ENCODE measurements at places on chromosomes 1 and 21.
A peak's percentile ranks its signal among the peaks of the same experiment; 100 is the strongest.

DNA sequence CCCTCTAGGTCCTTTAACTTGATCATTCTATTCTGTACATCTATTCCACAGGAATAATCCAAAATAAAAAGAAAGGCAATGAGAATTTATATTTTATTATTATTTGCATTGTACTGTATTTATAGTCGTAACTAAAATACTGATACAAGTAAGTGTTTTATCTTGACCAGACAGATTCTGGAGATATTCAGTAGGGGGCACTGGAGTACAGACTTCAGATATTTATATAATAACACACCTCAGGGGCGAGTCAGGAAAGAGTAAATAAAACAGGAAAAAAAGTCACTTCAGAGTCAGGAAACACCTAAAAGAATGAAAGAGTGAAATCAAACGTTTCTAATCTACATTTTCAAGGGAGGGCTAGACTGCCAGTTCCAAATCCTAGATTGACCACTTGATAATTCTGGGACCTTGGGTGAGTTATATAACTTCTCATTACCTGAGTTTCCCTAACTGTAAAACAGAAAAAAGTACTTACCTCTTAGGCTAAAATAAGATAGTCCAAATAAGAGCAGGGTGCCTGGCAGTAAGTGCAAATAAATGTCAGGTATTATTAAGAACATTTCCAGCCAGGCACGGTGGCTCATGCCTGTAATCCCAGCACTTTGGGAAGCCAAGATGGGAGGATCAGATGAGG, 31.1 kb upstream of the MTF1 start:
- DNase-seq, result peak; percentile 72

- no peak for DNase-seq
Measured at GRCh38 chr1:68278221-68278620, 45.9 kb upstream of the WLS start.

DNA sequence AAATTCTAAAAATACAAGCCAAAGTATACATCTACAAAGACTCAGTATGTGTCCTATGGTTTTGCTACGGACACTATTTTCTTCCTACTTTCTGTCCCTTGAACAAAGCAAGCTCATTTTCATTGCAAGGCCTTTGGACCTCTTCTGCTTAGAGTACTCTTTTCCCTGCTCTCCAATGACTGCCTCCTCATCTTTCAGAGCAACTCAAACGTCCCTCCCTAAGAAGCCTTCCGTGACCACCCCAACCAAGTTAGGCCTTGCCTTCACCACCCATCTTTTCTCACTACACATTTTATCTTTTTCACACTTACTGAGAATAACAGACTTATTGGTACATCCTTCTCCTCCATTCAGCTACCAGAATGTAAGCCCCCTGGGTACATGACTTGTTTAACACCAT, 39.9 kb downstream of the ENAH start:
- no peak for DNase-seq

GRCh38 chr1:109777980-109778625, 14.4 kb upstream of the EPS8L3 start:
- DNase-seq, result no peak

DNA sequence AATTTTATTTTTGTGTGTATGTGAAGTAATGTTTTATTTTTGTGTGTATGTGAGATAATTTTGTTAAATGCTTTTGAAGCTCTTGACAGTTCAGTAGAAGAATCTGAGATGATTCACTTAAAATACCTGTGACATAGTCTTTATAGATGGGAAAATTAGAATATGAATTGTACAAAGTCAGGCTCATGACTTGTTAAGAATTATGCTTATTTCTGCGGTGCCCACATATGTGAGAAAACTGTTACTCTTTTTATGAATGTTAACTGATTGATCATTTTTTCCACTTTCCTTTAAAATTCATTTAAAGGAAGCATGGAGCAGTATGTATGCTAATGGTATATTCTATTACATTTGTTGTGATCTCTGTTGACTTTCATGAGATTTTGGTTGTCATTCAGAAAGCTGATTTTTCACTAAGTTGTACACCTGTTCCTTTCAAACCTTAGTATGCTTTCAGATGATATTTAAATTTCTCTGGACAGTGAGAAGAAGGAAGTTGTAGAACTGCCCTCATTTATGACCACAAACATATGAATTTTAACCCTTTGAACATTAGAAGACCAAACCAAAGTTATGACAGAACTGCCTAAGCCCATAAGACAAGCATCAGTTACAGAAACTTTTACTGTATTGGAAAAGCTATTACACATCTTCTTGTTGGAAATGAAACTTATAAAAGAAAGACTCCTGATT, 110.1 kb downstream of the POU2F1 start:
- no peak for DNase-seq

Measured in ELR (cell line).